ENCODE measurements at places on chromosomes 6 and 20.
A peak's percentile ranks its signal among the peaks of the same experiment; 100 is the strongest.

DNA sequence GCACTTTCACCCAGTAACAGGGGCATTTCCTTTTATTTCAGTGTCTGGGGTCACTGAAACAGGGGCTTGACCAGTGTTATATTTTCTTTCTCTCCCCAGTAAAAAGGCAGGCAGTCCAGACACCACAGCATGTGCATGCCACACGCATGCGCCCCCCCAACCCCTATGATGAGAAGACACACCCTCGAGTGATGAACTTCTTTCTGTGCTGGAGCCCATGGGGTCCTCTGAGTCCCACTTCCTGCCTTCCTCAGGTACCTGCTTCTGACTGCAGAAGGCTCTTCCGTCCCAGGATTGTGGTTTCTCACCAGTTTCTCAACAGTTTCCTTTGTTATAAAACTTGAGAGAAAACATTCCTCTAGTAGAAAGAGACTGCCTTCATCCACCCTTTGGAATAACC, 45.7 kb upstream of the TMEM181 start:
- DNase-seq = no peak

DNA sequence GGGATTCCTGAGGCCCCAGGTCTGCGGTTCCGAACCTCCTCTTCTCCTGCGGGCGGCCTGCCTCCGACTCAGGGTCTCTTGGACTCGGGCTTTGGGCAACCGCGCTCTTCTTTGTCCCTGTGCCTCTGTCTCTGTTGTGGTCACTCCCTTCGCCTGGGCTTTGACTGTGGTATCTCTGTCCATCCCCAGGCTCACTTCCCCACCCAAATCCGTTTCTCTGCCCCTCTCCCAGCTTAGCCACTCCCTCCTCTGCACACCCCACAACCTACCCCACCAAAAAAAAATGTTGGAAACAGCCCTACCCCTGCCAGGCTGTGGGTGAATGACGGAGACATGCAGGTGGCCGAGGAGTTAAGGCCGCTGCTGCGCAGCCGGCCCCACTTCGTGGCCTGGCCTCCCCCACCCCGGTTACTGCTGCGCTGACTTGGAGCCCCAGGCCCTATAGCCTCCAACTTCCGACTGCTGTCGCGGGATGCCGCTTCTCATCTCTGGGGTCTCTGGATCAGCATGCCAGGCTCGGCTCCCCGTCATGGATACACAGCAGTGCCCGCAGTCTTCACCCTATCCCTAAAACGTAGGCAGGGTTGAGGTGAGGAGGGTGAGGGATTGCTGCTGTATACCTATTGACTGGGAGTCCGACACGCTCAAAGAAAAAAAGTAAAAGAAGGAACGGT, 2.7 kb upstream of the MAFB start:
- no peak for DNase-seq

GRCh38 chr20:19015351-19016139, 196.9 kb upstream of the SLC24A3 start:
- no peak for DNase-seq

GRCh38 chr6:35541836-35542235, 29.1 kb upstream of the TULP1 start:
- no peak for DNase-seq

DNA sequence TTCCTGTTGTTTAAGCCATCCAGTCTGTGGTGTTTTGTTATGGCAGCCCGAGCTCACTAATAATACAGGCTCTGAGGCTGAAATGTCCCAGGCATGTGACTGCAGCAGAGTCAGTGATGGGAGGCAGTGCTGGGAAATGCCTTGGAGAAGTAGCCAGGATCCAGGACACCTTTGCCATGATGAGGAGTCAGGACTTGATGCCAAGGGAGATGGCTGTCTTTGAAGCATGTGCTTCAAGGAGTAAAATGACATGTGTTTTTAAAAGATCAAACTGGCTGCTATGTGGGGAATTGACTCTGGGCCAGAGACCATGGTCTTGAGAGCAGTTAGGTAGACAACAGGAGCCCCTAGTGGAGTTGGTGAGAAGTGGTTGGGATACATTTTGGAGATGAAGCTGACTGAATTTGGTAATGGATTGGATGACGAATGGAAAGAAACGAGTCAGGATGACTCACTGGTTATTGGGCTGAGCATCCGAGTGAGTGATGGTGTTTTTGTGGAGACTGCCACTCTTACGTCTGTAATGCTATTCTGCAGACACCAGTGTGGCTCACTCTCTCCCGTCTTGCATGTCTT, 322.2 kb downstream of the PLCB1 start:
- peak; percentile 46 for DNase-seq

DNA sequence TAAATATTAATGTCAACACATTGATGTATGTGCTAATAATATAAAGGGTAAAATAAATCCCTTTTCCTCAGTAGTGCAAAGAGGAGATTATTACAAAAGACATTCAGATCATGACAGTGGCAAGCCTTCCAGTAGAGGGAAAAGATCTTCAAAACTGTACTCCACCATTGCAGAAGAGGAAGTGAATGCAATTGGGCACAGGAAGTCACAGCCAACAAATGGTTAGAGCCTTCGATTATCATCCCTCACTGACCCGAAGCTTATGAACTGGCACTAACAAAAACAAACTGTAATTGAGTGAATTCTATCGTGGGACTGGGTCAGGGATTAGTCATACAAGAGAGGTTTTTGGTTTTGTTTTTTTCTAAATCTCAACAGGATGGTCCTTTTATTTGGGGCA, 39.3 kb upstream of the SCGN start:
- DNase-seq = no peak

DNA sequence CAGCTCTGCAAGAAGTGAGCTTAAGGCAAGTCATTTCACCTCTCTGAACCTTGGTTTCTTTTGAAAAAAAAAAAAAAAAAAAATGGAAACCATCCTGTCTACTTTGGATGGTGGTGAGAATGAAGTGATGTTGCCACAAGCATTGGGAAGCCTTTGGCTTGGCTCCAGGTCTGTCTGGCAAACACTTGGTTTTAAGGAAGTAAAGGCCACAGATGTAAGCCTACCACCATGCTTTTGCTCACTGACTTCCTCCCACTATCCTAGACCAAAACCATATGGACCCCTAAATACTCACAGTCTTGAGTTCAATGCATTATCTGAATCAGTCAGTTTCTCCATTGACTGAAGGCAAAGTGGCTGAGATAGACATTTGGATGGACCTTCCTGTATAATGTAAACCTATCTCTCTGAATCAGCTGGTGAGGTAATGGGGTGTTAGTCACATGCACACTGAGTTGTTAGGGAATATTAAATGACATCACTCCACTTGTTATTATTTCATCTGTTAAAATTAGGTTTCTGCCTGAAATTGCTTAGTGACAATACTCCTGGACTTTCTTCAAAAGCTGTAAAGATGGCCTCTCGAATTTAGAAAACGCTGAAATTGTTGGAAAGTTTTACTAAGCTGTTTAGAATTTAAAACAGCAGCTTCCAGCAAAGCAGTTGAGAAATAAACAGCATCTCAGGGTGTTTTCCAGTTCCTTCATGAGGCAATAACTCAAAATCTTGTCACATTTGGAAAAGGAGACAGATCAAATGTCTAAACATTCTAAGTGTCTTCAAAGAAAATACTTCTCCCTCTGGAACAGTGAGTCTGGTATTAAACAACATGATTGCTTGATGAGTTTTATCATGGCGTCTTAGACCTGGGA, 833.5 kb downstream of the DHX35 start:
- no peak for DNase-seq

- no peak for DNase-seq
These were observed 211.4 kb upstream of the ECI2 start for GRCh38 chr6:4346659-4347333.

DNA sequence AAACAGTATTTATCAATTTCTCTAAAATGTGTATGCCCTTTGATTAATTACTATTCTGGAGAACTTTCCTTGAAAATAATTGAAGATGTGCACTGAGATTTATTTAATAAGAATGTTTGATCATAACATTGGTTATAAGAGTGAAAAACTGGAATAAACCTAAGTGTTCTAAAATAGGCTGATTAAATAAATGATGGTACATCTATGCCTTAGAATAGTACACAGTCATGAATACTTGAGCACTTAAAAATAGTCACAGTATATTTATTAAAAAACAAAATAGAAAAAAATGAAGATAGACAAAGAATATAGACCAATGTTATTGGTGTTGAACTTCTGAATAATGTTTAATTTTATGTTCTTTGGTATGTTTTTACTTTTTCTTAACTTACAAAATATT, 93.0 kb downstream of the ZNF217 start:
- DNase-seq = no peak

DNA sequence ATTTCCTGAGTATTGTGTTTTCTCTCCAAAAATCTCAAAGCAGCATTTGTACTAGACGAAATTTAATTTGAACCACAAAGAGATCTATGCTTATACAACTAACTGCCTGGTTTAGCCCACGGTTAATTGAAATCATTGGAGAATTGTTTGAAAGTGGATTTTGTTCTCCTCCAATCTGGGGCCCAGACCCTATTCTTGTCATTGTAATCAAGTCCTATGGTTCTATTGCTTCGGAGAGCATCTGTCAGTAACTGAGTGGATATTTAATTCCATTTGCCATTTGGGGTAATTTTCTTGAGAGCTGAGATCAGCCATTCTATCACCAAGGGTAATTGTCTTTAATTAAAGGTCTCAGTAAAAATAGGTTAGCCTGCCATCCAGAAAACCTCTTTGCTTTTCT, 117.0 kb upstream of the KCNG1 start:
- DNase-seq = peak; percentile 18

DNA sequence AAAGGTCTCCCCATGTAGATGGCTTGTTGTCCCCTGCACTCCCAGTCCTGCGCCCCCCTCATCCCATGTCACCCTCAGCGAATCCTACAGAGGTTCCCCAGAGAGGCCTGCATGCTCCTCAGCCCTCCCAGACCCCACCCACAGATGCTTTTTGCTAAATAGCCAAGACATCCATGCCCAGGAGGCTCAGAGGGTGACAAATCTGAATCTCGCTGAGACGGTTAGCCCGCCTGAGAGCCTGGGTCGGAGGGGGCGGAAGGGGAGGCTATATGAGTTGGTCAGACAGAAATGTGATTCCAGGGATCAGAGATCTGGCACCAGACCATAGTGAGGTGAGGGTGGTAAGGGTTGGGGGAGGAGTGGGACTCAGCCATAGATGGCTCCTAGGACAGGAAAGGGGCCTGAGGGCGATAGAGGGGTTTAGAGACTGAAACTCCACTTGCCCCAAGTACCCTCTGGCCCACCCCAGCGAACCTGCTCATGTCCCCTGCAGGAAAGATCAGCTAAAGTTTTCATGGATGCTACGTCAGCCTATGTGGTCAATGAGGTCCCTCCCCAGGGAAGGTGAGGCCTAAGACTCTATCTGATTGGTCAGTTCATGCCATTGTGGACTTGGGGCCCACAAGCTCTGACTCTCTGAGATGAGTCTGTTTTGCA, 33.2 kb downstream of the TFEB start:
- DNase-seq = no peak

DNA sequence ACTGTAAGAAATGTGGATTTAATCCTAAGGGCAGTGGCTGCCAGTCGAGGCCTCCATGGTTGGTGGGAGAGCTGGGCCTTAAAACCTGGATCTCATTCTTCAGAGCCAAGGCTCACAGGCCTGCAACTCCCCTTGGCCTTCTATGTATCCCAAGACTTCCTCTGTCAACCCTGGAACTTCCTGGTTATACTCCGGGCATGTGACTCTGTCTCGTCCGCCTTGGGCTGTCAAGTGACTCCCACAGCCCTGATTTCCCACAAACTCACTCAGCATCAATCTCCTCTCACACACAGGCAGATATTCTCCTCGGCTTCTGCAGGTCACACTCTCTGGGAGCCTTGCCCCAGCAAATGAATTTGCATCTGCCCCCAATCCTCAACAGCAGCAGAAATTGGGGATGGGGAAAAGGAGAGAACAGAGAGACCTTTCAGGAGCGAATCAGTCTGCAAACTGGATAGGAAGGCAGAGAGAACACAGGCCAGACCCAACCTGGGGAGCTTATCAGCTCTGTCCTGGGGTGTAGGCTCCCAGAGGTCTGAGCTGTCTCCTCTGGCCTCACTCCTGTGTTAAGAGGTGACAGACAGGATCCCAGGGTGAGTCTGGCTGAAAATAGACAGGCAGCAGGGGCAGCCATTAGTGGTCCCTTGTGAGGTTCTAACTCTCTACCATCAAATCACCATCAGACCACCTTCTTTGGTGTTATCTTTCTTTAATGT, 30.4 kb upstream of the PREX1 start:
- DNase-seq = no peak

DNA sequence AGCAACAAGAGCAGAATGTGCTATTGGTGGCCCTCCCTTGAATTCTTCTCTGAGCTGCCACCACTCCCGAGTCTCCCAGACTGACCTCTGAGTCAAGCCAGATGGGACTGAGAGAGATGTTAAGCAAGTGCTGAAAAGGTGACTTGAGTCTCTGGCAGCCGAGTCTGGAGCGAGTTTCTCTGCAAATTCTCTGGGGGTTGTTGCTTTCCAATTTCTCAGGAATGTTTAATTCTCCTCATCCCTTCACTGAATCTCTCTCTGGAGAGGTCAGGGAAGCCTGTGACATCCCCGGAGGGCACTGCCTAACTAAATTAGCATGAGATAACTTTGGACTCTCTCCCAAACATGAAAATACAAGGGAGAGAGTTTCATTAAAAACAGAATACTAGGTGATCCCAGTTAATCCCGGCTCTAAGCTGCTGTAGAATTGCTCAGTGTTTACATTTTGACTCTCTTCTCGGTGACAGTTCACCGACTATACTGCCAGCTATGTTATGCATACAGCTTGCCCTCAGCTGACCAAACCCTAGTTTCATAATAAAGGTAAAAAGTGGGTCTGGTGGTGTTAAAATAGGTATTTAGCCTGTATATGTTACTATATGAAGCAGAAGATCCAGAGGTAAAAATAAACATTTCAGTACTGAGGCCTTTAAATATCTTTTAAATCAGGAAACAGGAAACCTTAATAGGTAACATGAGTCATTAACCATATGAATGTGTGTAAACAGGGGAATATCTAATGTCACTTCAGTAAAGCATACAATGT, 157.9 kb downstream of the FOXC1 start:
- no peak for DNase-seq

DNA sequence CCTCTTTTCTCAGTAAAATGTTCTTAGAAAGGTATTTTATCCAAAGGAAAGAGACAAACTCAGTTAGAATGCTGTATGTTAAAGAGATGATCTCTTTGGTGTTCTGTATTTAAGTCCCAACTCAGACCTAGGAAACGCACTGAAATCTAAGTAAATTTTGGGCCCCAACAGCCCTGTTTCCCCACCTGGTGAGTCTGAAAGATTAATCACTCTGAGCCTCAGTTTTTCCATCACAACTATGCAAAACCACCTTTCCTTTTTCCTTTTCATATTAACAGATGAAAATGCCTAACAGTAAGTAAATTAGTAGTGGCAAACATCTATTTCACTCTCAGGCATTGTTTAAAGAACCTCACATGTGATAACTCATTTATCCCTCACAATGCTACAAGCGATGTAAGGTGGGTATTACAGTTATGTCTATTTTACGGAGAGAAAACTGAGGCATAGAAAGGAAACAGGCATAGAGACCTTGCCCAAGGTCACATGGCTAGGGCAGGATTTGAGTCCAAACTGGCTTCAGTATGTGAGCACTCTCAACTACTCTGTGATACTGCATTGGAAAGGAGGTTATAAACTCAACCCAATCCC, 36.0 kb upstream of the FAM83C start:
- DNase-seq = no peak

DNA sequence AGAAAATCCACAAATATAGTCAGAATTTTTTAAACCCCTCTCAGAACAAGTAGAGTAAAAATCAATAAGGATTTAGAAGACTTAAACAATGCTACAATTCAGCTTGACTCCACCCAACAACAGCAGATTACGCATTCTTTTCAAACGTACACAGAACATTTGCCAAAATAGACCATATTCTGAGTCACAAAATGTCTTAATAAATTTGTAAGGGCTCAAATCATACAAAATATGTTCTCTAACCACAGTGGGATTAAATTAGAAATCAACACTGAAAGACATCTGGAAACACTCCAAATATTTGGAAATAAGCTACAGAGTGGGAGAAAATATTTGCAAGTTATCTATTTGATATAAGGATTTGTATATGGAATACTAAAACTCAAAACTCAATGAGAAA, 164.2 kb upstream of the AKAP12 start:
- no peak for DNase-seq

All from NCI-H1092 treated with DMSO at 0.1 percent for 48 hours (cell line).